Tibial artery (tissue), 4 donors: ENCODE measurements at places on chromosomes 3 and 15.

DNA sequence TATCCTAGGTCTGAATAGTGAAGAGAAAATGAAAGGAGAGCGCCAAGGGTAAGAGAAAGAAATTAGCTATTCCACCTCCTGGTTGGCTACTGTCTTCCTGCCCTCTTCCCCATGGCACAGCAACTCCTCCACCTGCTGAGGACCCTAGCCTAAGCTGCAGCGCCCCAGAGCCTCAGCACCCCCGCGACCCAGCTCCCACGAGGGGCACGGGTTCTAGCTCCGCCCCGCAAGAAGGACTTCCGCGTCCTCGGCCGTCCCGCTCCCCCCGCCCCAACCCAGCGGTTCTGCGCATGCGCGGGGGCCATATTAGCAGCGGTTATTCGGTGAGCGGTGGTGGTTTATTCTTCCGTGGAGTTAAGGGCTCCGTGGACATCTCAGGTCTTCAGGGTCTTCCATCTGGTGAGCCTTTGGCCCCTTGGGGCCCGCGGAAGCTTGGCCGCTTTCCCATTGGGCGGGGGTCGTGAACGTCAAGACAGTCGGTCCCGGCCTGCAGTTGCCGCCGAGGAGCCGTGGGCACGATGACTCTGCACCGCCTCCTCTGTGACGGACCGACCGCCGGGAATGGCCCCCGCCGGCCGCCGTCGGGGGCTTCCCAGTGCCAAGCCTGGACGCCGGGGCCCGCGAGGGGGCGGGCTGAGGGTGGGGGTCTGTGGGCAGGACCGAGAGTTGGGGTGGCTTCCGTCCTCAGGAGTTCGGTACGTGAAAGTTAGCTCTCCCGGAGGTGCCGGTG, at the start of gene PSMA4:
Gene PSMA4 (plus strand): TSS at position 304 of the 730 bp plus-strand sequence. CDS start 1,484 bp downstream, outside the sequence.
- no peaks in the 10 kb centered on the region for H3K27me3 ChIP-seq
- H3K36me3 ChIP-seq, result peaks cover 22% of the 10 kb centered on the region
- peak within 1 kb of the TSS; percentile 83 for H3K27ac ChIP-seq
- peaks cover 28% of the 10 kb centered on the region for H3K4me1 ChIP-seq
- peak; percentile 95 for DNase-seq
- H3K4me3 ChIP-seq, result peak within 1 kb of the TSS; percentile 65

GRCh38 chr3:81758275-81758674, 3.2 kb downstream of the GBE1 start:
- H3K36me3 ChIP-seq, result no peaks in the 10 kb centered on the region
- DNase-seq, result peak; percentile 63
- no peaks in the 10 kb centered on the region for H3K27me3 ChIP-seq
- peaks cover 20% of the 10 kb centered on the region for H3K4me1 ChIP-seq
- H3K4me3 ChIP-seq, result no peak overlapping the region
- H3K27ac ChIP-seq, result peak overlapping the region; percentile 97

DNA sequence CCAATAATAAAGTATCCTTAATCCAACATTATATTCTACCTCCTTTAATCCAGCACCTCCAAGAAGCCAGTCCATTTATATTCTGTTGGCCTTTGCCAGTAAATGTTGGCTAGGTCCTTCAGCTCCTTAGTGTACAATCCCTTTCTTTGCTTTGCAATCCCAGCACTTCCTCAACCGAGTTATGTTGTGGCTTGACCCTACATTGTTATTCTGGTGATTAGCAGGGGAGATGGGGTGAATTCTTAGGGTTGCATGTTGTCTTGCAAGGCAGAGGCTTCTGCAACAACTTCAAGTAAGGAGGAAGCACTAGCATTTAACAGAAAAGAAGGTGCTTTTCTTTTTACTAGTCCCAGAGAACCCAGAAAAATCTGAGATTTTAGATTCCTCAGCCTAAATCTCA, 127.2 kb downstream of the CD47 start:
- H3K4me1 ChIP-seq, result peaks cover 8% of the 10 kb centered on the region
- H3K27ac ChIP-seq, result no peak overlapping the region
- no peak overlapping the region for H3K4me3 ChIP-seq
- H3K27me3 ChIP-seq, result no peaks in the 10 kb centered on the region

DNA sequence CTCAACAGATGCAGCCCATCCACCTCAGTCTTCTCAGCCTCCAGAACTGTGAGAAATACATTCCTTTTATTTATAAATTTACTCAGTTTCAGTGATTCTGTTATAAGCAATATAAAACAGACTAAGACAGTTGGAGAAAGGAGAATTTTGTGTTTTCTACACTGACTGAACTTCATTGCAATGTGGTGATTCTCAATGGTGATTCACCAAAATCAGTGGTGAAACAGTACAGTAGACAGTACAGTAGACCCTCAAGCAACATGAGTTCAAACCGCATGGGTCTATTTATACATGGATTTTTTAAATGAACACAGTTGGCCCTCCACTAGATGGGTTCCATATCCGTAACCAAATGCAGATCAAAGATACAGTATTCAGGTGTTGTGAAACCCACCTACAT, 403.1 kb upstream of the TGFBR2 start:
- H3K36me3 ChIP-seq, result no peaks in the 10 kb centered on the region
- H3K27ac ChIP-seq, result no peak overlapping the region
- H3K27me3 ChIP-seq, result no peaks in the 10 kb centered on the region
- peaks cover 3% of the 10 kb centered on the region for H3K4me1 ChIP-seq
- H3K4me3 ChIP-seq, result no peak overlapping the region

- no peak overlapping the region for H3K4me3 ChIP-seq
- H3K27ac ChIP-seq, result no peak overlapping the region
- no peak for DNase-seq
- H3K4me1 ChIP-seq, result no peaks in the 10 kb centered on the region
- H3K27me3 ChIP-seq, result no peaks in the 10 kb centered on the region
- H3K36me3 ChIP-seq, result no peaks in the 10 kb centered on the region
Measured at GRCh38 chr3:110773413-110773954, 298.1 kb upstream of the NECTIN3 start.

DNA sequence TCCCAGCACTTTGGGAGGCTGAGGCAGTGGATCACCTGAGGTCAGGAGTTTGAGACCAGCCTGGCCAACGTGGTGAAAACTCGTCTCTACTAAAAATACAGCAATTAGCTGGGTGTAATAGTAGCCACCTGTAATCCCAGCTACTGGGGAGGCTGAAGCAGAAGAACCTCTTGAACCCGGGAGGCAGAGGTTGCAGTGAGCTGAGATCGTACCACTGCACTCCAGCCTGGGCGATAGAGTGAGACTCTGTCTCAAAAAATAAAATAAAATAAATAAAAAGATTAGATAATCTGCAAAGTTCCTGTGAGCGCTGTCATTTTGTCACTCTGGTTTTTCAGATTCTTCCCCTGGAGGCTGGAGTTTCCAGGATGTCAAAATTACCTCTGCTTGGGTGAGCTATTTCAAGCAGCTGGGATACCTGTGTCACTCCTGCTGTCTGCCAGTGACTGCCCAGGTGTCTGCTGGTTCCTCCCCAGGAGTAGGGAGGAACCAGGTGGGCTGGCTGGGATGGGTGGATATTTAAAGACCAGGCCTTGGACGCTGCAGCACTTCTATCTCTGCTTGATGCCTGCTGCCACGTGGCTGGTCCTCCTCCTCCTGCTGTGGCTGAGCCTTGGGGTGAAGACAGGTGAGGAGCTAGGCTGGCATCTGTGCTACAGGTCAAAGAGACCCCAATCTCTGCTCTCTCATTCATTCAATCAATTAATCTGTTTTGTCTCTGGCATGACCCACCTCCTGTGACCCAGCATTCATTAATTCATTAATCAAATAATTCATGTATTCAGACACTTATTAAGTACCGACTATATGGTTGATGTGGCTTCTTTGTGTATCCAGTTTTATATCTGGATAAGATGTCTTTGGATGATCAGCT, 19.5 kb upstream of the MUC20 start:
- no peak for DNase-seq
- H3K27ac ChIP-seq, result no peak overlapping the region
- H3K36me3 ChIP-seq, result no peaks in the 10 kb centered on the region
- no peak overlapping the region for H3K4me3 ChIP-seq

DNA sequence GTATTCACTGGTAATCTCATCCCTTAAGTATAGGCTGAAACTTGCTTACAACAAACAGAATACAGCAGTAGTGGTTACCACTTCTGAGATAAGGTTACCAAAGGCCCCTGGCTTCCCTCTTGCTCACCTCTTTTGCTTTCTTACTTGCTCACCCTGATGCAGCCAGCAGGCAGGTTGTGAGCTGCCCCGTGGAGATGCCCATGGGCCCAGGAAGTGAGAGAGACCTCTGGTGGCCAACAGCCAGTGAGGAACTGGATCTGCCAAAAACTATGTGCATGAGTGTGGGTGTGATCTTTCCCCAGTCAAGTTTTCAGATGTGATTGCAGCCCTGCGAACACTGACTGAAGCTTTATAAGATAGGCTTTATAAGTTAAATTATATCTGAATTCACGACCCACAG, 48.7 kb downstream of the NMNAT3 start:
- no peak for DNase-seq
- no peak overlapping the region for H3K4me3 ChIP-seq
- no peaks in the 10 kb centered on the region for H3K27me3 ChIP-seq

GRCh38 chr3:146159616-146160320, 1.2 kb downstream of the PLOD2 start:
- no peaks in the 10 kb centered on the region for H3K27me3 ChIP-seq
- H3K4me3 ChIP-seq, result peak overlapping the region; percentile 86
- H3K4me1 ChIP-seq, result peaks cover 75% of the 10 kb centered on the region
- peak overlapping the region; percentile 97 for H3K27ac ChIP-seq
- DNase-seq, result no peak
- H3K36me3 ChIP-seq, result no peaks in the 10 kb centered on the region

- no peak overlapping the region for H3K4me3 ChIP-seq
- H3K36me3 ChIP-seq, result no peaks in the 10 kb centered on the region
- H3K4me1 ChIP-seq, result peaks cover 1% of the 10 kb centered on the region
- DNase-seq, result no peak
Measured at GRCh38 chr3:185502987-185503386, 4.2 kb upstream of the TMEM41A start.

- no peaks in the 10 kb centered on the region for H3K36me3 ChIP-seq
- H3K4me1 ChIP-seq, result peaks cover 20% of the 10 kb centered on the region
Measured at GRCh38 chr3:48989796-48990635, at the start of gene P4HTM. P4HTM (plus strand) TSS chr3:48990241; CDS start chr3:48990257, 16 bp downstream.

DNA sequence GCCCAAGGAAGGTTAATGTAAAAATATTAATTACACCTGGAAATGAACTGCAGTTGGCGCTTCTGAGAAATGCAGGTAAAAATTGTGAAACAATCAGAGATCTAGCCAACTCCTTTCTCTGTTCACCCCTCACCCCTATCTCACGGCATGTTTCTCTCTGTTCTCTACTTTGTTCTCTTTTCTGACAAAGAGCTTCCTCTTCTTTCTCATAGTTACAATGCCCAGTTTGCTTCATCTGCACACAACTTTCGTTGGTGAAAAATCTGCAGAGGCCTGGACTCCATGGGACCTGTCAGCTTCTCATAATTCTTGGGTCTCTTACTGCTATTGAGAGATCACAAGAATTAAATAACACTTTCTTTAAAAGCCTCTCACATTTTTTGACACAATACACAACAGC, 212.9 kb upstream of the LRRN1 start:
- no peaks in the 10 kb centered on the region for H3K27me3 ChIP-seq
- H3K4me3 ChIP-seq, result no peak overlapping the region
- peaks cover 8% of the 10 kb centered on the region for H3K4me1 ChIP-seq
- DNase-seq, result no peak
- no peaks in the 10 kb centered on the region for H3K36me3 ChIP-seq

DNA sequence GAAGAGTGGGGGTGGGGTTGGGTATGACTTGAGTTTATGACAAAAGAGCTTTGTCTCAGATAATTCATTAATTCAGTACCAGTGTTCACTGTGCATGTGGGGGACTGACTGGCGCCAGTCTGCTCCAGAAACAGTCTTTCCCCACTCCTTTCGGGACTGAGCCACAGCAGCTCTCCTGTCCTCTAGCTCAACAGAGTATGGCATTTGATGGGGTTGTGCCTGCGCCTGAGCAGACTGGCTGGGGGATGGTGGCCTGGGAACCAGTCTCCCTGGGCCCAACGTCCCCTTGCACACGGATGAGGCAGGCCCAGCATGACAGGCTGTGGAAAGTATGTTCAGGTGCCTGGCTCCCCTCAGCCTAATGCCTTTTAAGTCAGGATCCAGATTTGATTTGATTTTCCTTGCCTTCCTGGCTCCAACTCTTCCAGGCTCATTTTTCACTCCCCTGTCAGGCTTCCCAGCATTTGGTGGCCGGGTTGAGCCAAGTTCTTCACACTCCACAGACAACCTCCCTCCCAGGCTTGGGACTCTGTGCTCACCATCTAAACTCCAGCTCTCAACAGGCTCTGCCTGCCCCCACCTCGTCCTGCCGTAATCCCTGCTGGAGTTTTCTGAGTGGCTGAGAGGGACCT, 105.0 kb downstream of the MYLK start:
- no peak overlapping the region for H3K4me3 ChIP-seq
- H3K27ac ChIP-seq, result peak overlapping the region; percentile 60
- peaks cover 66% of the 10 kb centered on the region for H3K4me1 ChIP-seq

DNA sequence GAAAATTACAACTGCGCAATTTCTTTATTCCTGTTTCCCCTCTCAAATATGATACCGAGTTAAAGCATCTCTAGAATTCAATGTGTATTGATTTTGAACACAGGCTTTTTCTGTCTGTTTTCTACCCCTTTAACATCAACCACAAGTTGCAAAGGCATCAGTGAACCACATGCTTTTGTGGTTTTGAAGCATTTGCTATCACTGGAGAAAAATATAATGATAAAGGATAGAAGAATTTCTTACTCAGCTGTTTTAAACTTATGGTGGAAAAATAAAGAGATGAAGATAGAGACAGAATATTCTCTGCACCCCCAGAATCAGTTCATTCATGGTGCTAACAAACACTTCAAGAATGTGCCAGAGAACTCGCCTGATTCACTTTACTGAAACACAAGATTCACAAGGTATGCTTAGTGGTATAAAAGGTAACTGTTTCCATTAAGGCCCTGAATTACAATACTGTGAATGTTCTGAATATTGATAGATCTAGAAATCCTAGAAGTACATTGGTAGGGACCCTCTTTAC, 9.5 kb upstream of the DPPA4 start:
- H3K4me1 ChIP-seq, result no peaks in the 10 kb centered on the region
- H3K36me3 ChIP-seq, result no peaks in the 10 kb centered on the region
- DNase-seq, result no peak
- no peaks in the 10 kb centered on the region for H3K27me3 ChIP-seq
- no peak overlapping the region for H3K4me3 ChIP-seq

GRCh38 chr3:9147896-9148266, 101.6 kb downstream of the SRGAP3 start:
- no peak for DNase-seq
- no peak overlapping the region for H3K4me3 ChIP-seq
- no peaks in the 10 kb centered on the region for H3K4me1 ChIP-seq
- no peaks in the 10 kb centered on the region for H3K36me3 ChIP-seq

DNA sequence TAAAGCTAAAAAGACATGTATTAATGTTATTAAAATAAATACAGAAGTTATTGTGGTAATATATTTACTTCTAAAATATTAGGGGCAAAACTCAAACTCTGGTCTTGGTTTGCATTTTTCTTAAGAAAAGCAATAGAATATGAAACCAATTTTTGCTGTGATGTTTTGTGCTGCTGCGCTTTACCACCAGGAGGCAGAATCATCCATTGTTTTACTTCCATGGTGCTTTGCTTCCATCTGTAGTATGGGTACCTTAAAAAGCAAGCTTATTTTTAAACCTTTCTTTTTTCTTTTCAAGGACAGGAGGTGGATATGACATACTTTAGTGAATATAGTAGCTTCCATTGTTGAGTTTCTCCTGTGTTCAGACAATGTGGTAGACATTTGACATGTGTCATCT, 46.6 kb upstream of the MRPL3 start:
- H3K27me3 ChIP-seq, result no peaks in the 10 kb centered on the region
- H3K36me3 ChIP-seq, result no peaks in the 10 kb centered on the region
- H3K4me1 ChIP-seq, result no peaks in the 10 kb centered on the region
- no peak for DNase-seq
- H3K4me3 ChIP-seq, result no peak overlapping the region

GRCh38 chr15:84810073-84810840, 6.9 kb upstream of the ALPK3 start:
- no peak overlapping the region for H3K27ac ChIP-seq
- peaks cover 2% of the 10 kb centered on the region for H3K4me1 ChIP-seq
- H3K27me3 ChIP-seq, result no peaks in the 10 kb centered on the region
